CD4-positive, alpha-beta T cell (primary cell): ENCODE measurements at places on chromosomes 16 and 17. TPM values are rescaled to one million over a fixed set of nuclear protein-coding genes. Genes with fewer than 3 reads are reported as not detected.
A peak's percentile ranks its signal among the peaks of the same experiment; 100 is the strongest.

DNA sequence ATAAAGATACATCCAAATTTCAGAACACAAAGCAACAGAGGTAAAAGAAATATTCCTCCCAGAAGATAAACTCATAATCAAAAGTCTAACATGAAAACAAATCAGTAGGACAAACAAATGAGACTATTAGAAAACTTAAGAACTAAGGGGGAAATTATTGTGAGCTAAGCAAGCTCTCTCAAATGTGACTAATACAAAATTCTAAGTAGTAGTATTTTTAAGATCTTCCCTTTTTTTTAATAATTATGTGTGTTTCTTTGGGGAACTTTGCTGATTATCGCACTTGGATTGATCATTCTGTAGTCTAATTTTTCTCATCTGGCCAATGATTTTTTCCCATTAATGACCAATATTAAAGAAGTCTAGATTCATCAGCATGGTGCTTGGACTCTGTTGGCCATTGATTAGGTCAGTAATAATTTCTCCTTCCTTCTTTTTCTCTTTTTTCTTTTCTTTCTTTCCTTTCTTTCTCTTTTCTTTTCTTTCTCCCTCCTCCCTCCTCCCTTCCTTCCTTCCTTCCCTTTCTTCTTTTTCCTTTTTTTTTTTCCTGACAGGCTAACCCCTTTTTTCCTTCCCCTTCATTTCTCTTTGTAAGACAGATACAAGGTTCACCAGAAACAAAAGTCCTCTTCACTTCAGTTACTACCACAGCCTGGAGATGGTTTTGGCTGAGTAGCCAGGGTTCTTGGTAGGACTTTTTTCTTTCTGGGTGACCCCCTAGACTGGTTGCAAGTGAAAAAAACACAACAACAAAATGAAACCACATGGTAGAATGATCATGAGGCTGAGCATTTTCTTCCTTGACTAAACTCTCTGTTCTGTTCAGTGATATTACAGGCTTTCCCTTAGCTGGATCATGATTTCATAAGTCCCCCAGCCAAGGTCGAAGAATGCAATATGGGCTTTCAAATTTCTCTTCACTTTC is 2.9 kb upstream of the ABCA6 start:
- no peak for DNase-seq
- no peak overlapping the region for H3K27ac ChIP-seq
- H3K4me1 ChIP-seq: no peaks in the 10 kb centered on the region
- no peaks in the 10 kb centered on the region for H3K36me3 ChIP-seq
- no peak overlapping the region for H3K4me3 ChIP-seq

GRCh38 chr17:45867702-45868101 is 23.0 kb downstream of the SPPL2C start:
- H3K27ac ChIP-seq: no peak overlapping the region
- H3K4me1 ChIP-seq: no peaks in the 10 kb centered on the region
- peaks cover 9% of the 10 kb centered on the region for H3K27me3 ChIP-seq
- no peaks in the 10 kb centered on the region for H3K36me3 ChIP-seq
- no peak for DNase-seq
- H3K4me3 ChIP-seq: no peak overlapping the region

Gene TERB1
- 0.22 TPM for total RNA-seq

DNA sequence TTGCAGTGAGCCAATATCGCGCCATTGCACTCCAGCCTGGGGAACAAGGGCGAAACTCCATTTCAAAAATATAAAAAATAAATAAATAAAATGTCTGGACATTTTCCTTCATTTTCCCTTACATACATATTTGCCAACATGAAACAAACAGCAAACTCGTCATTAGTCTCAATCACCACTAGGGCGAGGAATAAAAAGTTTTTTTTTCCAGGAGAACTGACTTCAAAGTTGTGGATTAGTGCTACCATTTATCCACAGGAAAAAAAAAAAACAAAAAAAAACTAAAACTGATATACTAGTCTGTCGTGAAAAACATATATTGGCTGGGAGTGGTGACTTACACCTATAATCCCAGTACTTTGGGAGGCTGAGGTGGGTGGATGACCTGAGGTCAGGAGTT is 77.0 kb upstream of the MTMR4 start:
- no peak overlapping the region for H3K4me3 ChIP-seq
- DNase-seq: no peak
- H3K27me3 ChIP-seq: no peaks in the 10 kb centered on the region
- no peak overlapping the region for H3K27ac ChIP-seq

- no peaks in the 10 kb centered on the region for H3K36me3 ChIP-seq
- peaks cover 17% of the 10 kb centered on the region for H3K27me3 ChIP-seq
- no peak overlapping the region for H3K4me3 ChIP-seq
- no peak for DNase-seq
- peaks cover 5% of the 10 kb centered on the region for H3K4me1 ChIP-seq
- no peak overlapping the region for H3K27ac ChIP-seq
Measured at GRCh38 chr16:54277845-54278703, 8.5 kb downstream of the IRX3 start.

DNA sequence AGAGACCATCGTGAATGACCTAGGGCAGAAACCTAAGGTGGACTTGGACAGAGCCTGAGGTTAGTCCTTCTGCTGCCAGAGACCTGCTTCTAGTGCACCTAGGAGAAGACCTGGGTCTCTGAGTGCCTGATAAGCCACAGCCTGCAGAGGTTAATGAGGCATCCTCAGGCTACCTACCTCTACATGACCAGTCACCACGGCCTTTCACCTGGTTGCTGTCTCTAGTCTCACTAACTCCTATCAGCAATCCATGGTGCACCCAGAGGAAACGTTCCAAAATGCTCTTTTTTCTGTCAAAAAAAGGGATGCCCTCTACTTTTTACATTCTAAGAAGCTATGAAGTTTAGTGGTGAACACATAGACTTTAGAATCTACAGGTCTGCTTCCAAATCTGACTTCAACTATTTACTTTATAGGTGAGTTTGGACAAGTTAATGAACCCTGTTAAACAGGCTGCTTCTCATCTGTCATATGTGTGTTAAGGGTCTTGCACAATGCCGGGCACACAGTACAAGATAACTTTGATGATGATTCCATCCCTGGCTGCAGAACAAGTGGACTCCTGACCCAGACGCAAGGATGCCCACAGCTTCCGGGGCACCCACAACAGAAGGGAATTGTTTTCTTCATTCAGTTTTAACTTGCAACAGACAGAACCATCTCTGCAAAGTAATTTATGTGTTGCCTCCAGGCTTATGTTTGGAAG is 469.9 kb upstream of the CDH5 start:
- H3K4me1 ChIP-seq: no peaks in the 10 kb centered on the region
- H3K36me3 ChIP-seq: no peaks in the 10 kb centered on the region
- H3K27ac ChIP-seq: no peak overlapping the region

DNA sequence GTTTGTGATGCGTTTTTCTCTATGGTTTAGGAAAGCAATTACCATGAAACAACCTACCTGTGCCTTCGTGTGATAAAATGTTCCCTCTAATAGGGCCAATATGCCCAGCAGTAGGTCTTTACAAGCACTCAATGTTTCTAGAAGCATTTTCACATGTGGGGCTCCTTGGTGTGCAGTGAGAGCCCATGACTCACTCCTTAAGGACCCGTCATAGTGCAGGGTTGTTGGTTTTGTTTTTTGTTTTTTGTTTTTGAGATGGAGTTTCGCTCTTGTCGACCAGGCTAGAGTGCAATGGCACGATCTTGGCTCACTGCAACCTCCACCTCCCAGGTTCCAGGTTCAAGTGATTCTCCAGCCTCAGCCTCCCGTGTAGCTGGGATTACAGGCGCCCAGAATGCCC is 31.1 kb upstream of the ZFP90 start:
- H3K4me3 ChIP-seq: no peak overlapping the region
- peaks cover 7% of the 10 kb centered on the region for H3K4me1 ChIP-seq
- DNase-seq: no peak
- H3K36me3 ChIP-seq: no peaks in the 10 kb centered on the region
- H3K27ac ChIP-seq: no peak overlapping the region
- H3K27me3 ChIP-seq: no peaks in the 10 kb centered on the region

DNA sequence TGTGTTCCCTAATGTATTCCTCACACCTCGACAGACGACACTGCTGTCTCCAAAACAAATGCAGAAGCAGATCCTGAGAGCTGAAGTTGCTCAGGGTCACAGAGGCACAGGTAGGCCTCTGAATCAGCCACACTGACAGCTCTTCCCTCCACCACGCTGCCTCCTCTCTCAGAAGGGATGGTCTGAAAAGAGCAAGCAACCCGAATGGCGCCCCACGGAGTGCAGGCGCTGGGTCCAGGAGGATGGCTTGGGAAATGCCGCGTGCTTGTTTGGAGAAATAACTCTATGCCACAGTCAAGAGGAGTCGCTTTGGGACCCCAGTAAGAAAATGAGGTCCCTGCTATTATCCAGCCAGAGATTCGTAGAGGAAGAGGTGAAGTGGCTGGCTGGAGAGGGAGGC is 15.9 kb downstream of the CYB561 start:
- peaks cover 67% of the 10 kb centered on the region for H3K4me1 ChIP-seq
- DNase-seq: no peak
- H3K27me3 ChIP-seq: no peaks in the 10 kb centered on the region
- H3K36me3 ChIP-seq: peaks cover 24% of the 10 kb centered on the region
- H3K4me3 ChIP-seq: no peak overlapping the region
- no peak overlapping the region for H3K27ac ChIP-seq

- H3K27ac ChIP-seq: no peak overlapping the region
- peaks cover 64% of the 10 kb centered on the region for H3K36me3 ChIP-seq
- no peak overlapping the region for H3K4me3 ChIP-seq
- no peak for DNase-seq
Measured at GRCh38 chr17:40158438-40159013, 18.2 kb downstream of the CASC3 start.

Gene CDR2L
- total RNA-seq: not detected

GRCh38 chr17:2282297-2282873 is 21.2 kb downstream of the SMG6 start:
- peaks cover 14% of the 10 kb centered on the region for H3K4me1 ChIP-seq
- H3K27ac ChIP-seq: no peak overlapping the region
- DNase-seq: no peak

DNA sequence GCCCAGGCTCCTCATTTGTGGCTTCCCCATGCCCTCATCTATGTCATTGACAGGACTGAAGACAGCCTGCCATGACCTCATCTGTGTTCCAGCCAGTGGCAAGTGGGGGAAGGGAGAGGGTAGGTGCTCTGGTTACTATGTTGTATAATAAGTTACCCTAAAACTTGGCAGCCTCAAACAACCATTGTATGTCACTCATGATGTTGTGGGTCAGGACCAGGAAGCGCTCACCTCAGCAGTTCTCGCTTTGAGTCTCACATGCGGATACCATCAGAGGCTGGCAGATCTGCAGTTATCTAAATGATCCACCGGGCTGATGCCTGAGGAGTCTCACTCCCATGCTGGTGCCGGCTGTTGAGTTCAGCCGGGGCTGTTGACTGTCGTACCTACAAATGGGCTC is 89.0 kb upstream of the TMEM97 start:
- H3K4me1 ChIP-seq: peaks cover 15% of the 10 kb centered on the region
- no peak overlapping the region for H3K4me3 ChIP-seq
- H3K27me3 ChIP-seq: peaks cover 46% of the 10 kb centered on the region
- no peaks in the 10 kb centered on the region for H3K36me3 ChIP-seq
- H3K27ac ChIP-seq: no peak overlapping the region

- H3K27ac ChIP-seq: no peak overlapping the region
- peak; percentile 31 for DNase-seq
- no peak overlapping the region for H3K4me3 ChIP-seq
- no peaks in the 10 kb centered on the region for H3K27me3 ChIP-seq
- H3K36me3 ChIP-seq: no peaks in the 10 kb centered on the region
- peaks cover 31% of the 10 kb centered on the region for H3K4me1 ChIP-seq
Measured at GRCh38 chr16:17474572-17474971, 3.8 kb upstream of the XYLT1 start.

DNA sequence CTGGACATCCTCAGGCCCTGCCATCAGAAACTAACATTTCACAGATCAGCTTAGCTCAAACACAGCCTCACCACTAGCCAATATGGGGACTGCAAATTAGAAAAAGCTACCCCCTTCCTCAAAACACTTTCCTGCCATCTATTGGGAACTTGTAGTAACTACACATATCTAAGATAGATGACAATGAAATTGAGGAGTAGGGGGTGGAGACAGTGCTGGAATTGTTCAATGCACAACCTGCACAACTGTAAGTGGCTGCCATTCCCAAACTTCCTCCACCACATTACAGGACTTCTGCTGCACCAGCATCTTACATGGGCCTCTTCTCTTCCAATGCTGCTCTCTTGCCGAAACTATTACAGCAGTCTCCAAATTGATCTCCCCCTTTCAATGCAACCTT is 21.9 kb downstream of the AIPL1 start:
- H3K4me3 ChIP-seq: no peak overlapping the region
- no peaks in the 10 kb centered on the region for H3K36me3 ChIP-seq
- H3K27ac ChIP-seq: no peak overlapping the region
- no peak for DNase-seq
- H3K4me1 ChIP-seq: peaks cover 2% of the 10 kb centered on the region
- no peaks in the 10 kb centered on the region for H3K27me3 ChIP-seq

GRCh38 chr16:88943131-88943664 is 33.8 kb downstream of the CBFA2T3 start:
- no peak overlapping the region for H3K27ac ChIP-seq
- no peak for DNase-seq
- H3K4me3 ChIP-seq: no peak overlapping the region
- H3K4me1 ChIP-seq: peaks cover 31% of the 10 kb centered on the region
- H3K36me3 ChIP-seq: no peaks in the 10 kb centered on the region

Gene KCNH4
- total RNA-seq: 0.25 TPM

- no peak overlapping the region for H3K4me3 ChIP-seq
- H3K36me3 ChIP-seq: no peaks in the 10 kb centered on the region
- DNase-seq: no peak
- H3K4me1 ChIP-seq: peaks cover 15% of the 10 kb centered on the region
- H3K27me3 ChIP-seq: peaks cover 10% of the 10 kb centered on the region
- no peak overlapping the region for H3K27ac ChIP-seq
Measured at GRCh38 chr17:74677558-74678466, 34.9 kb downstream of the CD300LF start.

DNA sequence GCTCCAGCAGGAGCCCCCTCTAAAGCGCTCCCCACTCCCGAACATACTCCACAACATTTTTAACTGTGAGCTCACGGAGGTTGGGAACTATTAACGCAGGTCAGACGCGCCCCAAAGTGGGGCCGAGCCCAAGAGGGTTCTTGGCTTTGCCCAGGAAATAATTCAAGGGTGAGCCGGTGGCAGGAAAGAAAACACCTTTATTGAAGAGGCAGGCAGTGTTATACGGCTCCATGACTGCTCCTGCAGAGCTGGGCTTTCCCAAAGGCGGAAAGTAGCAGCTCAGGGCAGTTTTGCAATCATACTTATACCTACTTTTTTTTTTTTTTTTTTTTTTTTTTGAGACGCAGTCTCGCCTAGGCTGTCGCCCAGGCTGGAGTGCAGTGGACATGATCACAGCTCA is 6.2 kb downstream of the ADCY9 start:
- H3K27me3 ChIP-seq: no peaks in the 10 kb centered on the region
- peaks cover 40% of the 10 kb centered on the region for H3K4me1 ChIP-seq
- H3K27ac ChIP-seq: no peak overlapping the region
- no peak for DNase-seq
- no peak overlapping the region for H3K4me3 ChIP-seq

GRCh38 chr16:6947291-6947690 is 385.4 kb upstream of the RBFOX1 start:
- H3K4me3 ChIP-seq: no peak overlapping the region
- no peaks in the 10 kb centered on the region for H3K27me3 ChIP-seq
- no peak for DNase-seq
- H3K4me1 ChIP-seq: no peaks in the 10 kb centered on the region

Gene RRAD
- total RNA-seq: 0.28 TPM

Gene PIRT
- total RNA-seq: not detected
